ENCODE measurements at places on chromosomes 3 and 15.

- no peak for DNase-seq
Measured at GRCh38 chr3:2343031-2343682, 244.5 kb downstream of the CNTN4 start.

GRCh38 chr3:112376992-112377391 lies 44.0 kb downstream of the CD200 start:
- no peak for DNase-seq

GRCh38 chr15:101102746-101103145 lies 149.1 kb downstream of the CHSY1 start:
- no peak for DNase-seq

GRCh38 chr15:85097725-85098124 lies 116.1 kb downstream of the PDE8A start:
- no peak for DNase-seq

- DNase-seq: no peak
Measured at GRCh38 chr3:85533586-85533985, 574.8 kb downstream of the CADM2 start.

GRCh38 chr15:29089731-29090616 lies 179.6 kb downstream of the NSMCE3 start:
- DNase-seq: no peak

DNA sequence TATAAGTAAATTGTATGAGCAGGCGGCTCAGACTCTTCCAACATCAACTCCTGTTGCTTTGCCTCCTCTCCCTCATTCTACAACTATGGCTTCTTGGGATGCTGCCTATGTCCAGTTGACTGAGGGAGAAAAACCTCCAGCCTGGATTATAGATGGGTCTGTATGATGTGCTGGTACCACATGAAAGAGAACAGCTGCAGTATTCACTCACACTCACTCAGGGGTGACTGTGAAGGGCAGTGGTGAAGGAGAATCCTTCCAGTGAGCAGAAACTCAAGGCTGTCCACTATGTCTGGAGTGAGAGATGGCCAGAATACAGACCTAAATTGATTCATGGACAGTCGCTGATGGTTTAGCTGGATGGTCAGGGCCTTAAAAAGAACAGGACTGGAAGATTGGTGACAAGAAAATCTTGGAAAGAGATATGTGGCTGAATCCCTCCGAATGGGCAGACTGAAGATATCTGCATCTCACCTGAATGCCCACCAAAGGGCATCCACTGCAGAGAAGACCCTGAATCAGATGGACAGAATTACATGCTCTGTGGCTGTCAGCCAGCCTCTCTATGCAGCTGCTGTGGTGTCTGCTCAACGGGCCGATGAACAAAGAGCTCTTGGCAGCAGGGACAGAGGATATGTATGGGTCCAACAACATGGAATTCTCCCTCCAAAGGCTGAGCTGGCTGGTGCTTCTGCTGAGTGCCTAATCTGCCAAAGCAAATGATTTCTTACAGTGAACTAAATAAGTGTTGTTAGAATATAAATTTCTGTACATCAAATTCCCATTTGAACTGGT lies 1.9 kb upstream of the BCL2L10 start:
- no peak for DNase-seq

DNA sequence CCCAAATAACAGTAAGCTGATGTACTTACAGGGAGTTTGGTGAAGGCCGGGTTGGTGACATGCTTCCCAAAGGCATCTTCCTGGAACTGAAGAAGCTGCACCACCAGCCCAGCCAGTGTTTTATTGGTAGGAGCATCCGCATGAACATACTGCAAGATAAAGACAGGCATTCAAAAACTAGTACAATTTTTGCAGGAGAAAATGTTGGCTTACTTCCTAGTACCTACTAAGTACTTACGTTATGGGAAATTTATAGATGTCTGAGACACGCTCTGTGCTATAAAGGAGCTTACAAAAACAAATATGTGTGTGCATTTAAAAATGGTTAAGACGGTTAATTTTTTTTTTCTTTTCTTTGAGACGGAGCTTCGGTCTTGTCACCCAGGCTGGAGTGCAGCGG lies 8.9 kb downstream of the SMARCC1 start:
- DNase-seq: no peak

GRCh38 chr3:48402281-48402732 lies 27.6 kb downstream of the PLXNB1 start:
- DNase-seq: no peak

GRCh38 chr15:62785881-62786828 lies 256.4 kb upstream of the TPM1 start:
- DNase-seq: no peak

DNA sequence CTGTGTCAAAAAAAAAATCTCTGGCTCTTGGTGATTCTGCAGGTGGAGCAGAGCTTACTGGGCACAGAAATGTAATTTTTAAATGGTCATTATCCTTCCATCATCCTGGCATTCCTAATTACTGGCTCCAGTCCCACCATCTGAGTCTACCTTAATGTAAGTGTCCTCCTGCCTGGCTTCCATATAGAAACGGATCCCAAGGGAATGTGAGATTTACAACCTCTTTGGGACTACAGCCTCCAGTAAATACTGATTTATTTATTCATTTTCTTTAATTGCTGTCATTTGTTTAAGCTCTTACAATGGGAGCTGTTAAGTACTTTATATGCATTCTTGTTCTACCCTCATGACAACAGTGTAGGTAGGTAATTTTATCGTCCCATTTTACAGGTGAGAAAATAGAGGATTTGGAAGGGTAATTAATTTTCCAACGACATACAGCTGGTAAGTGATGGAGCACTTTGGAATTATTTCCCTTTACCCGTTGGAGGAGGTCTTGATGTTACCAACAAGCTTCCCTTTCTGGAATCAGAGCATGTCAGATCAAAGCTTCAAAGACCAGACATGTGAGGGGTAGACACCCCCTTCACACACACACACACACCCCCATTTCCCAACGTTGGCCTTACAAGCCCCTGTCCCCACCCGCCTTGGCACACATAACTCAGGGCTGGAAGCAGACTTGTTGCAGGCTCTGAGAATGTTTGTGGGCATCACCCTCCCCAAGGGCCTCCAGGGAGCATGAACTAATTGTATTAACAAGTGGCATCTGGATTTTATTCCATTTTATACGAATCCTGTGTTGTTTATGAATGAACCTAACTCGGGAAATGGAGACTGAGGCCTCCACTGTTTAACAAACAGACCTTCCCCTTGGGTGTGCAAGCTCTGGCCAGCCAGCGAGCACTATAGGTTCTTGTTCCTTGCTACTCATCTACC lies 116.9 kb downstream of the ALDH1A2 start:
- DNase-seq: no peak

- DNase-seq: no peak
Measured at GRCh38 chr3:78861156-78861555, 906.6 kb downstream of the ROBO1 start.

- no peak for DNase-seq
Measured at GRCh38 chr3:196650740-196651311, 11.3 kb downstream of the NRROS start.

- DNase-seq: peak; percentile 29
Measured at GRCh38 chr3:187678726-187679268, 8.6 kb upstream of the SST start.

DNA sequence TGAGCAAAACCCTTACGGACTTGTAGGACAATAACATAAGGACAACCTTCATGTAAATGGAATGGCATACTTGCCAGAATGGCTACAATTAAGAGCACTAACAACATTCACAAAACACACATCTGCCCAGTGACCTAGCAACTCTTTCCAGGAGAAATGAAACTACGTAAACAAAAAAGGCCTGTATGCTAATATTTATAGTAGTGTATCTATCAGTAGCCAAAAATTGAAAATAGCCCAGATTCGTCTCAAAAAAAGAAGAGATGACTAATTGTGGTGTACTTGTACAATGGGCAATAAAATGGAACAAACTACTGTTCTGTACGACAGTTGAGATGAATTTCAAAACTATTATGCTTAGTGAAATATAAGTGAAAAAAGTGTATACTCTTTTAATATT lies 38.4 kb downstream of the CMC1 start:
- no peak for DNase-seq

- no peak for DNase-seq
Measured at GRCh38 chr15:83044156-83044555, 22.9 kb downstream of the BTBD1 start.

DNA sequence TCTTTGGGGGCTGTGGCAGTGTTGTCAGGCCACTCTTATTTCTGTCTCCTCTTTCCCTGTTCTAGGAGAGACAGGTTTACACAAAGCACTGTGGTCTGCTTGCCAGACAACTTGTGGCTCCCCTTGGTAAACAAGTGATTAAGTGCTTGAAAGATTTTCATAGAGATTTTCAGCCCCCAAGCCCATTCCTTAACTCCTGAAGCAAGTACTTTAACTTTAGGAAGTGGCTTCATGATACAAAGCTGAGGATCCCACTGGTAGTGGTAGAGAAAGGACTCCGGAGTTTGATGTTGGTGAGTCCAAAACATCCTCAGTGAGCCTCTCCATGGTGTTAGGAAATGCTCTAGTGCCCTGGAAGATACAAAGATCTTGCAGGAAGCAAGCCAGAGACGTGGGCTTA lies 12.0 kb downstream of the ZBTB38 start:
- DNase-seq: no peak

GRCh38 chr3:10780243-10780642 lies 35.8 kb upstream of the SLC6A11 start:
- no peak for DNase-seq

- DNase-seq: no peak
Measured at GRCh38 chr3:150237490-150237889, 170.6 kb upstream of the TSC22D2 start.

- DNase-seq: no peak
Measured at GRCh38 chr3:50567011-50567385, 549 bp downstream of the C3orf18 start.

- no peak for DNase-seq
Measured at GRCh38 chr15:100812802-100813201, 66.8 kb upstream of the ALDH1A3 start.

DNA sequence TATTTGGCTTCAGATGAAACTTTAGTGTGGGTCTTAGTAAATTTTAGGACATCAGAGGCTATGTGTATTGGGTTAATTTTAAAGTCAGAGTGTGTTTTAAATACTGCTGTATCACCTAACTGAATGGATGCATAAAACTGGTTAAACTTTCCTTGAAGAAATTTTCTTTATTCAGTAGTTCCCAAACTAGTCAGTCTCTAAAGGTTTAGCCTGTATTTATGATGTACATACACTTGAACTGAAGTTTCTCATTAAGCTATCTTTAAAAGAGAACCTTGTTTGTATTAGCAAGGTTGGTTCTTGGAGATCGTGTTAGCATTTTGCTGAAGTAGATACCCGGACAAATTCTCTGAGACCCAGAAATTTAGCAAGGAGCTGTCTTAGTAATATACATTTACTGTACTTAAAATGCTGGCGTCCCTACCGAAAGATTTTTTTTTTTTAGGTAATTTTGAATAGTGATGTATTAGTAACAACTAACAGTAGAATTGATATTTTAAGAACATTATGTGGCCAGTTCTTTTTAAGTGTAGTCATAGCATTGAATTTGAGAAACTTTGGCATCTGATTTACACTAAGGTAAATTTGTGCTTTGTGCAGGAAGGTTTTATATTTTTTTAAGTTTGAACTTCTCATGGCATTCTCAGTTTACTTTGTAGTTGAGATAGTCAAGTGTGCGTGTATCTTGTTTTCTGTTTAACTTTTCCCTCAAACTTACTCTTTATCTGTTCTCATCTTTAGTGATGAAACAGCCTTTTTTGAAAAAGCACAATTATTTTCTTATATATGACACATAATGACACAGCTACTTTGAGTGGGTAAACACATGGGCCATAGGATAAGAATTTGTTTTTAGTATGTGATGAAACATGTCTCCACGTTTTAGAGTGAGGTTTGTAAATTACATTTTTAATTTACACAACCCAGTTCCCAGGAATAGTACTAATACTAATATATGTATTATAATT lies 2.9 kb downstream of the DIPK2A start:
- DNase-seq: no peak

DNA sequence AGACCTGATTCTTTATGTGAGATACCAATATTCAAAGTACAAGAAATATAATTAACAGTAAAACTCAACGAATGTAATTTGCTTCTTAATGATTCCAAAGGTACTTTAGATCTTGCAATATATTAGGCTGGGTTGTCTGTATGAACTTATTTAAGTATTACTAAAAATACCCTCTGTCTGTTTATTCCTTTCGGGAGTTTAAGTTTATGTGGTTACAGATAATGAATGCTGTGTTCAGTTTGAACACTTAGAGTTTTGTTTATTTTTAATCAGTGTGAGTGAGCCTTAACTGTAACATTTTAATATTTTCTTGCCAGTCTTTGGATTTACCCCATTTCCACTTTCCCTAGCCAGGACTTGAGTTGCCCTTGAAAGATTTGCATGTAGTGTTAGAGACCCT lies 3.5 kb downstream of the PDE8A start:
- DNase-seq: no peak

DNA sequence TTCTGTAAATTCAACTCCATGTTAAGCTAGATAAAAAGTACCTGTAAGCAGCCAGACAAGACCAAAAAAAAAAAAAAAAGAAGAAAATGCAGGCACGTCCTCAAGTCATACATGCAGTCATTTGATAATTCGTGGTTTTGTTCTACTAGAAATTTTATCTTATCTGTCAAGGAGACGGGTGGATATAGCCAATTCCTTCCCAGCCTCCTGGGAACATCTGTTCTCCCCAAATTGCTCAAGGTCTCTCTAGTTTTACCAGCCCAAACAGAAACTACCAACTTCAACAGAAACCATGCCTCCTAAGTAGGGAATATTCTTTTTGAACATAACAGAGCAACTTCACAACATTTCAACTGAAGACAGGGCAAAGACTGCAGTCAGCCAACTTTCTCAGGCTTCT lies 19.5 kb downstream of the RYK start:
- no peak for DNase-seq

DNA sequence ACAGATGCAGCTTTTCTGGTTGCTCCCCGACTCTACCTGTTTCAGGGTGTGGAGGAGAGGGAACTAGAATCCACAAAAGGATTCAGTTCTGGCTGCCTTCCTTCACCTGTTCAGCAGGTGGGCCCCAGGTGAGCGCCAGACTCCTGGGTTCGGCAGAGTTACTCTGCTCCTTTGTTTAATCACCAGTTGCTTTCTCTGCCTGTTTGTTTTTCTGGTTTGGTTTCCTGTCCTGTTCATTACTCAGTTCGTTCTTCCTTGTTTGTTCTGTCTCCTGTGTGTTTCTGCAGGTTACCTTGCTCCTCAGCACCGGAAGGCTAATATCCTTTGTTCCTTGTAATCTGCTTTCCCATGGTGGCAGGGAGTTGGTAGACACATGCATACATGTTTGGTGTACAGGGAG lies 508.5 kb upstream of the ATP11B start:
- no peak for DNase-seq

DNA sequence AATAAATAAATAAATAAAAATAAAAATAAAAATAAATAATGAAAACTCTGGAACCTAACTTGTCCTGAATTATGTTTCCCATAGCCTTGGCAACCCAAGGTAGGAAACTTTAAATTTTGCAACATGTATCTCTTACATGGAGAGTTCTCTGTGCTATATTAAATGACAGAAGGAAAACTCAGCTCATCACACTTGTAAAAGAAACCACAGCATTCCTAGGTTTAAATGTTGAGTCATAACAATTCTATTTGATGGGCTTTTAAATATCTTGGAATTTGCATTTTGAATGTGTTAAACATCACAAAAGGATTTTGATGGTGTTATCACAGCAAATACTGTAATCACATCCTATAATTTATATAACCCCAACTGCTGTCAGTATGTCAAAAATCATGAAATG lies 144.2 kb downstream of the LRTM1 start:
- DNase-seq: no peak

Measured in stimulated activated naive B cell treated with anti-CD40 and anti-IgM and Interleukin-4, amounts not matched to agents 10 μg/mL and 1 μg/mL and 100 μg/mL, for 72 hours (primary cell).